Stimulated activated CD4-positive, alpha-beta T cell treated with anti-CD3 and anti-CD28 coated beads, Interleukin-12 subunit alpha, Interleukin-12 subunit beta, amount 100 ng/mL, for 24 hours (primary cell): ENCODE measurements at places on chromosomes 3 and 15.

- no peak for DNase-seq
Measured at GRCh38 chr3:50232303-50232702, 3.7 kb upstream of the GNAI2 start.

- DNase-seq = no peak
Measured at GRCh38 chr15:74802862-74803447, 9.7 kb upstream of the LMAN1L start.

DNA sequence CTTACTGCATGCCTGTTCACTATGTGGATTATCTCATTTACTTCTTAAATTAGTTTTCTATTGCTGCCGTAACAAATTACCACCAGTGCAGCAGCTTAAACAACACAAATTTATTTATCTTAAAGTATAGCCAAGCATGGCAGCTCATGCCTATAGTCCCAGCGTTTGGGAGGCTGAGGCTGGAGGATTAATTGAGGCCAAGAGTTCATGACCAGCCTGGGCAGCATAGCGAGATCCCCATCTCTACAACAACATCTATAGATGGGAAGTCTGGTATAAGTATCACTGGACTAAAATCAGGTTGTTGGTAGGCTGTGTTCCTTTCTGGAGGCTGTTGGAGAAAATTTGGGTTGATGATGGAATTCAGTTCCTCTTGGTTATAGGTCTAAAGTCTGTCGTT, 5.1 kb downstream of the SLC2A2 start:
- no peak for DNase-seq

- DNase-seq = no peak
Measured at GRCh38 chr15:88036154-88036839, 220.2 kb downstream of the NTRK3 start.

DNA sequence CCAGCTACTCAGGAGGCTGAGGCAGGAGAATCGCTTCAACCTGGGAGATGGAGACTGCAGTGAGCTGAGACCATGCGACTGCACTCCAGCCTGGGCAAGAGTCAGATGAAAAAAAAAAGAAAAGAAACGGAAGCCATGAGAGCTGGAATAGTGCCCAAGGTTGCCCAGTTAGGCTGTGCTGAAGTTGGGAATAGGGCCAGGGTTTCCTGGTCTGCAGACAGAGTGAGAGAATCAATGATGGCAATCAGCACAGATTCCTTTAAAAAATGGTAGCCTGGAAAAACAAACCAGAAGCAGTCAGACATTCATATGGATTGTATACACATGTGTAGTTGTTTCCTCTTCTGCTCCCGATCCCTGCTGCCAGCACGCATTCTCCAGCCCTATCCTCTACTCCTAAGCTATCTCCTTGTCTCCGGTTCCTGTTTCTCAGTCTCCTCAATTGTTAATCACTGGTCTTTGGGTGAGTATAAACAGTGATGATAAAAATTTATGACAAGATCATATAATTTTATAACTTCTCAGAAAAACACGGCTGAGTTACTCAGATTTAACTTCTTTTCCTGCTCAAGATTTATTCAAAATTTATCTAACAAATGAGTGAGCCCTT, 316.2 kb upstream of the UMPS start:
- DNase-seq = no peak

- DNase-seq = no peak
Measured at GRCh38 chr3:30162579-30162978, 443.8 kb upstream of the TGFBR2 start.

- no peak for DNase-seq
Measured at GRCh38 chr3:31957106-31957505, 24.0 kb downstream of the OSBPL10 start.

GRCh38 chr15:48748535-48748934, 62.3 kb downstream of the CEP152 start:
- no peak for DNase-seq

- DNase-seq = no peak
Measured at GRCh38 chr15:57589281-57589680, 2.4 kb upstream of the MYZAP start.

- DNase-seq = no peak
Measured at GRCh38 chr3:14528081-14528480, 12.1 kb downstream of the GRIP2 start.

DNA sequence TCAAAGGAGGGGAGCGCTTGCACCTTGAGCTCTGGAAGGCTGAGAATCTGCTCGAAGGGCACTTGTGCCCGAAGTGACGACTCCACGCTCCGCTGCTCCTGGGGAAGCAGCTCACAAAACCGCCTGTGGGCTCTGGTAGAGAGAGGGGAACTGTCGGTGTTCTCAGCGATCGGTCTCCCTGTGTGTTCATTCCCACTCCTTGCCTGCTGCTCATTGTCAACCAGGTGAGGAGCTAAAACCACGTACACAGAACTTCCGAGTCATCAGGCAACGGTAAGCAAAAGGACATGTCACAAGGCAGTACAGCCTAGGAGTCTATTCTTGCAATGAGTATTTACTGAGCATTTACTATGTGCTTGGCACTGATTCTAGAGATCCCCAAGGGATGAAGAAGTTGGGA, 1.5 kb downstream of the CIB1 start:
- DNase-seq = no peak

DNA sequence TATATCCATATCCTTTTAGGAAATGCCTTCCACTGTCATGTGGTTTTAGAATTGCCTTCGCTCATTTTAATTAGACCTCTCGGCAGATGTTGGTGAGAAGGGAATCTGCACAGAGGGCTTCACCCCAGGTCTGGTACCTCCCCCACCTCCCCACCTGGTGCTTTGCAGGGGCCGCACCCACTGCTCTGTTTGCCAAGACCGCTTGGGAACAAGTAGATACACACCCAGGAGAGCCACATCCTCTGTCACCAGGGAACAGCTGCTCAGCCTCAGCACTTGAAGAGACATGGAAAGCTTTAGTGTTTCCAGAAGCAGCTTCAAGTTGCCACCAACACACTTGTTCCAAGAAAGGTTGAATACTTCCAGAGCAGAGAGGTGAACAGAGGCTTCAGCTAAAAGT, 21.8 kb downstream of the LRRC31 start:
- DNase-seq = no peak

DNA sequence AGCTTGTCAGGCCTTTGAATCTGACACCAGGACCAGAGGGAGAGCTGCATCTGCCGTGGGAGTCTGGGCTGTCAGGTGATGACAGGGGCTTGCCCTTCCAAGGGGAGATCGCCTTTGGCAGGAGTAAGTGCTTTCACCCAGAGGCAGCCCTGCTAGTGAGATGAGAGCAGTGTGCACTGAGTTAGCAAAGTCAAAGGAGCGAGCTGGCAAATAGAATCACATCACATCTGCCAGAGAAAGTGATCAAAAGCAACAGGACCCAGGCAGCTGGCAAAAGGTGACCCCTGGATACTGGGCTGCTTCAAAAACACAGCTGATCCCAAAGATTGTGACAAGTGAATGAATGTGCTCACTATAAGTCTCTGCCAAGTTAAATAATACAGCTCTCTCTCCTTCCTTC, 36.1 kb upstream of the PYDC2 start:
- no peak for DNase-seq

DNA sequence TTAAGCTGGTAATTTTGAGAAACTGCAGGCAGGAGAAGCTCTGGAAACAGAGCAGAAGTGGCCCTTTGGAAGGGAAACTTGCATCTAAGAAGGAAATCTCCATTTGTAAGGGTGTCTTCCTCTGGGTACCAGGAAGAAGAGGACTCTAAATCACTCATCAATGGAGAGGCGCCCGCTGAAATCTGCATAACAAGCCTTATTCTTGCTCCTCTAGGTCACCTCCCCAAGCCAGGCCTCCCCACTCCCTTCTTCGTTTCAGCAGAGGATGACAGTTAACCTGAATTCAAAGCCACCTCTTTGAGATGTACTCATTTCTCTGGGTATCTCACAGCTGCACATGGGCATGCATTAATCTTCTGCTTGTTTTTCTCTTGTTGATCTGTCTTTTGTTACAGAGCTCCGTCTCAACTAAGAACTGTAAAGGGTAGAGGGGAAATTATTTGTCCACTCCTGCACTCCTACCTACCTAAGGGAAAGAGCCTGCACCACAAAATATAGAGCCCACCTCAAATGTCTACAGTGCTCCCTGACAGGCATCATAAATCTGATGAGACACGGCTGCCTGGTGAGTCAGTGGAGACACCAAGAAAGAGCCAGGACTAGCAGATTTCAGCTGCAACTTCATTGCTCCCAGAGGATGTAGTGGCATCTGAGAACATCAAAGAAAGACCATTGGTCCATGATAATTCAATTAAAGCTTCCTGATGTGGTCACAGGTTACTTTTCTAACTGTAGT, 51.5 kb downstream of the GABRB3 start:
- DNase-seq = no peak

GRCh38 chr3:54714035-54714434, 213.8 kb downstream of the LRTM1 start:
- no peak for DNase-seq

- DNase-seq = peak; percentile 17
Measured at GRCh38 chr15:94584833-94585244, 353.5 kb downstream of the MCTP2 start.

DNA sequence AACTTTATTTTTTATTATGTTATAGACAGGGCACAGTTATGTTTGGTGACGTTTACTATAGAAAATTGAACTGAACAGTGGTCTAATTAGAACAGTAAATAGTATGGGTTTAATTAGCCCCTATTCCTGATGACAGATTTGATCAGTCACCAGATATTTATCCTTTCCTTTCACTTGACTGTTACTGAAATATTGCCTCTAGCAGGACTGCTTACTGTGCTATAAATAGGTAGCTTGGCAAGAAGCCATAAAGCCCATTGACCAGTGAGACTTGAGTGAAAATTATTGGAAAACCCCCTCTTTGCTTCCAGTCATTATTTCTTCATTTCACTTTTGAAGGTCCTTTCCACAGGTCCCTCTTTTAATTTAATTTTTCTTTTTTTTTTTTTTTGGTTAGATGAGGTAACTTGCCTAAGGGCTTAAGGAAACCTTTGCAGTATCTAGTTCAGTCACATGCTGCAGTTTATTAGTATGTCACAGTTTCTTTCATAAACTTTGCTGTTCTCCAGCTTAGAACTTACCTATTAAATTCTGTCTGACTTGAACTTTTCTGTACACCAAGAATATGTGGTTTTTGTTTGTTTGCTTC, 115.6 kb downstream of the ADAMTSL3 start:
- no peak for DNase-seq

GRCh38 chr3:127096256-127097071, 96.5 kb upstream of the PRR23E start:
- DNase-seq = no peak

DNA sequence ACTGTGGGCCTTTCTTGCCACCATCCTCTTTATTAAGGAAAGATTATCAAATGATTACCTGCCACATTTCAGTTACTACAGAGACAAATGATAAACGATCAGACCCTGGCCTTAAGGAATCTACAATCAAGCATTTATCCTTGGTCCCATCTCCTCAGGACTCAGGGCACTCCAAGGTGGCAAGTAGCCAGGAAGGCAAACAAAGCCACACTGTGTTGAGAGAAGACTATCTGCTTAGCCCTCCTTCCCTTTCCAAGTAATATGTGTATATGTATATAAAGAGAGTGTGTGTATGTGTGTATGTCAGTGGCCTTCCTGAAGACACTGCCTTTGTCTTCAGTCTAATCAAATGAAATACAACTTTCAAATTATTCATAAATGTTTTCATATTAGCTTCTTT, 490.1 kb upstream of the ATP11B start:
- DNase-seq = no peak

- DNase-seq = no peak
Measured at GRCh38 chr3:30723211-30723610, 116.8 kb downstream of the TGFBR2 start.

DNA sequence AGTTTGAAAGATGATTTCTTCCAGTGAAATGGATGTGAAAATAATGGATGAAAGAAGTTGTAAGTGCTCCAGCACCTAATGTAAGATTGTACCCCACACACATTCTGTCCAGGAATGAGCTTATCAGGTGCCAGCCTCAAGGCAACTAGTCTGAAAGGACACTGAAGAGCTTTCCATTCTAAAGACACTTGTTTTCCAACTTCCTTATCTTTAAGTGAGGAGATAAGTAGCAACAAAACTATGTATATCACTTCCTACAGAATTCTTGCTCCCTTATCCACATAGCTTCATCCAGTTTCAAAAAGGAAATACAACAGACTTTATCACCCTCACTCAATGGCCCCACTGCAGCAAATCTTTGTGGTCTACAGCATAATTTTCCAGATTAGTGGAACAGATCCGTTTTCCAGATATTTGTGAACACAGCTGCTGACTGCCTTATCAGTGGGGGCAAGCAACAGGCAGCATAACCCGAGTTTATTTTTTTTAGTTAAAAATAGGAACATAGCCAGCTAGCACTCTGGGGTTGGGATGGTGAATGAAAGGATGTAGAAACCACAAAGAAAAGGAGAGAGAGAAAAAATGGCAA, 60.6 kb downstream of the CD200R1L start:
- DNase-seq = no peak

- peak; percentile 4 for DNase-seq
Measured at GRCh38 chr15:41695750-41696436, 35.7 kb downstream of the MGA start.

GRCh38 chr15:22951031-22951380, 29.2 kb downstream of the CYFIP1 start:
- no peak for DNase-seq

DNA sequence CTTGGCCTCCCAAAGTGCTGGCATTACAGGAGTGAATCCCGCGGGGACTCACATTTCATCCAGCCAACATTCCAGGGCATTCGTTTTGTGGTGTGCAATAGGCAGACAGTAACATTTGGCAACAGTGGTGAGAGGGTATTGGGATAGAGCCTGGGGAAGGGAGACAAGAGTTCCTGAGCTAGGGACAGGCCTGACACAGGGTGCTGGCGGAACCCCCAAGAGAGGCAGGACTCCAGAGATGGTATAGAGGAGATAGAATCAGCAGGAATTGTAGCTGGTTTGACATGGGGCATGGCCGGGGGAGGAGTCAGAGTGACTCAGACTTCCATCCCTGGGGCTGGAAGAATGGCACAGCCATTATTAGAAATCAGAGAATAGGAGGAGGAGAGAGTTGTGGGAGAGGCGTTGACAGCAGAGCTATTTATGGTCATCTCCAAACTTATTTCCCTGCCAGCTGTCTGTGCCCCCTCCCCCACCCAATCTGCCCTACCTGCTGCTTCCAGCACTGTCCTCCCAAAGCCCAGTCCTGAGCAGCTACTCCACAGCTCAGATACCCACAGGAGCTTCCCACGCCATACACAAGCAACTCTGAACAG, 4.4 kb upstream of the IDH2 start:
- no peak for DNase-seq

GRCh38 chr15:66868918-66869317, 166.9 kb downstream of the SMAD6 start:
- DNase-seq = no peak

DNA sequence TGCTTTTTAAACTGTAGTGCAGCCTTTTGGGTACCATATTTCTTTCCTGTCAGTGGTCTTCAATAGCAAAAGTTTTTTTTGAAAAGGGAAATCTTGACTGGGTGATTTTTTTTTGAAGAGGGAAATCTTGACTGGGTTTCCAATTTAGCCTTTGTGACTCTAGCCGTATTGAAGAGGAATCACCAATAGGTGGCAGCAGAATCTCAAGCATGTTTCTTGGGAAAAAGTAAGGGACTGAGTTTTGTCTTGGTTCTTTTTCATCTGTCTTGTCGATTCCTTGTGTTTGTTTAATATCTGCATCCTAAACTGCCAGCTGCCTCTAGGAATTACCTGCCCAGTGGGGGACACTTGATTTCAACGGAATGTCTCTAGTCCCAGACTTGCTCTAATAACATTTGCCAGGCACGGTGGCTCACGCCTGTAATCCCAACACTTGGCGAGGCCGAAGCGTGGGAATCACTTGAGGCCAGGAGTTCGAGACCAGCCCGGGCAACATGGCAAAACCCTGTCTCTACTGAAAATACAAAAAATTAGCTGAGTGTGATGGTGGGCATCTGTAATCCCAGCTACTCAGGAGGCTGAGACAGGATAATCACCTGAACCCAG, 89.2 kb downstream of the RBPMS2 start:
- no peak for DNase-seq
